ENCODE measurements at places on chromosomes 2 and 18. TPM values are rescaled to one million over a fixed set of nuclear protein-coding genes. Genes with fewer than 3 reads are reported as not detected.

GMCL1 gene
- 11.9 TPM for total RNA-seq

CD8A gene
- total RNA-seq, result 7.4 TPM

STARD6 gene
- total RNA-seq, result not detected

NTSR2 gene
- not detected for total RNA-seq

CCDC178 gene
- 2.5 TPM for total RNA-seq

REG1B gene
- total RNA-seq, result not detected

SLC4A3 gene
- total RNA-seq, result 2.9 TPM

DSG1 gene
- total RNA-seq, result not detected

INPP5D gene
- 33.3 TPM for total RNA-seq

LCT gene
- total RNA-seq, result not detected

SERPINB7 gene
- 0.29 TPM for total RNA-seq

FEV gene
- not detected for total RNA-seq

XDH gene
- total RNA-seq, result 0.41 TPM

LDLRAD4 gene
- total RNA-seq, result 18.4 TPM

UGT1A3 gene
- not detected for total RNA-seq

MDH1B gene
- 0.26 TPM for total RNA-seq

AP1S3 gene
- total RNA-seq, result 16.8 TPM

NEB gene
- 1.9 TPM for total RNA-seq

NXPH2 gene
- total RNA-seq, result not detected

IL1R2 gene
- total RNA-seq, result 17.0 TPM

TMEM247 gene
- total RNA-seq, result not detected

SLC38A11 gene
- total RNA-seq, result 0.41 TPM

BMP10 gene
- total RNA-seq, result 1.4 TPM

ASXL3 gene
- total RNA-seq, result 1.3 TPM

SLC9A4 gene
- not detected for total RNA-seq

IMPACT gene
- total RNA-seq, result 31.2 TPM

ABHD1 gene
- 0.35 TPM for total RNA-seq

HRH4 gene
- total RNA-seq, result 1.7 TPM
